ENCODE measurements at places on chromosomes 1 and 21. TPM values are rescaled to one million over a fixed set of nuclear protein-coding genes. Genes with fewer than 3 reads are reported as not detected.

DNA sequence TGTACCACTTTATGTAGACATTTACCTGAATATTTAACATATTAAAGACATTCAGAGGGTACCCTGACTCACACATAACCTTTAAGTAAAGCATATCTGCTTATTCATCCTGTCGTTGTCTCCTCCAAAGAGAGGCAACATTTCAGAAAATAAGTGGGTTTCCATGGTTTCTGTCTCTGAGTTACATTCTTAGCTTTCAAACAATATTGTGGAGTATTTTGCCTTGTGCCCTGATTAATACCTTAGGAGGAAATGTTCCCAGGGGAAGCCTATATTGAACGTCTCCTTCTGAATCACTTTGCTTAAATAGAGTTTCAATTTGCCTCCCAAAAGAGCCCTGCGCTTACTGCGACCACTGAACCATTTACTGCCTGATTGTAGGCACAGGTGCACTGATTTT is 26.1 kb downstream of the PALMD start:
- no peak for DNase-seq

- no peak for DNase-seq
These were observed 113.9 kb downstream of the CAPN8 start for GRCh38 chr1:223551610-223552009.

GRCh38 chr1:210328746-210329503 is at the start of gene HHAT:
TSS of gene HHAT (plus strand) at chr1:210328902. CDS start at chr1:210348976, 20,074 bp downstream.
- no peak for DNase-seq

GRCh38 chr1:30693822-30694221 is 29.6 kb downstream of the MATN1 start:
- DNase-seq, result no peak

DNA sequence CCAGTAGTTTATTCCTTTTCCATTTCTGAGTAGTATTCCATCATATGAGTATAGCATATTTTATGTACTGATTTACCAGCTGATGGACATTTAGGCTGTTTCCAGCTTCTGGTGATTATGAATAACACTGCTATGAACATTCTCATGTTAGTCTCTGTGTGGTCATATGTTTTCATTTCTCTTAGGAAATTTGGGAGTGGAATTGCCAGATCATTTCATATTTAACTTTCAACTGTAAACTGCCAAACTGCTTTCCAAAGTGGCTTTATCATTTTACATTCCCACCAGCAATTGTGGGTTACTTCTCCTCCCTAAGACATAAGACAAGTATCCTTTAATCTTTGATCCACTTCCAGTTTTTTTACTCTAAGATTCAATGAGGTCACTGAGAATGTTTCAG is 85.7 kb upstream of the RALGPS2 start:
- DNase-seq, result no peak

GRCh38 chr1:77096496-77097255 is 122.6 kb downstream of the PIGK start:
- no peak for DNase-seq

GRCh38 chr1:44421446-44421884 is 16.4 kb downstream of the RNF220 start:
- DNase-seq, result no peak

GRCh38 chr1:110200666-110201065 is 9.4 kb upstream of the KCNC4 start:
- no peak for DNase-seq

DNA sequence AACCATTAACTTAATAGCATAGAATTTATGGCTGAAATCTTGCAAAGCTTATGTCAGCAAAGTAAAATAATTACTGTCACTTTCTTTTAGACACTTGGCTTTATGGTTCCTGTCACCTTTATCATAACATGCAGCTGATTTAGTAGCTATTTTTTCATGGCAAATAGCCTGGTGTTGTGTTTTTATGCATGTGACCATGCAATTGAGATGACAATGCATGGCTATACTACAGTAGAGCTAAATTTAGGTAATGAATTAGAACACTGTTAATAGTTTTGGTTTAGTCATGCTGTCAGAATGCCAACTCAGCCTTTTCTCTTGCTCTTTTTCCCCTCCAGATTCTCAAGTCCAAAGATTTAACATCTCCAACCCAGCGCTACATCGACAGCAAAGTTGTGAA is 88.6 kb downstream of the TGFB2 start:
- DNase-seq, result no peak

DNA sequence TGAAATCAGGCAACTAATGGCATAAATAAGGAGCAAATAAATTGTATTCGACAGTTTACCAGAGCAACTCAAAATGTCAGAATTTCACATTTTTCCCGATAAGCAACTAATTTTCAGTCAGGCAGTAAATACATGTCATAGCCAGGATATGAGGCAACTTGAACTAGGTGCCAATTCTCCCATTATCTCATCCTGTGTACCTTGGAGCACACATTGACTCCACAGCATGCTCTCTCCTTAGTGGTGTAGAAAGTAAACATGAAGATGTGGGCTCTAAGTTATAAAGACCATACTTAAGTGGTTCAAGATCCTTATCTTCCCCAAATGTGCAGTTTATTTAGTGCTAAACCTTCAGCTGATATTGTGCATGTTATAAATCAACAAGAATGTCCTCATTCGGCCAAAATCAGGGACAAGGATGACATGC is 197.8 kb downstream of the VAV3 start:
- no peak for DNase-seq

DNA sequence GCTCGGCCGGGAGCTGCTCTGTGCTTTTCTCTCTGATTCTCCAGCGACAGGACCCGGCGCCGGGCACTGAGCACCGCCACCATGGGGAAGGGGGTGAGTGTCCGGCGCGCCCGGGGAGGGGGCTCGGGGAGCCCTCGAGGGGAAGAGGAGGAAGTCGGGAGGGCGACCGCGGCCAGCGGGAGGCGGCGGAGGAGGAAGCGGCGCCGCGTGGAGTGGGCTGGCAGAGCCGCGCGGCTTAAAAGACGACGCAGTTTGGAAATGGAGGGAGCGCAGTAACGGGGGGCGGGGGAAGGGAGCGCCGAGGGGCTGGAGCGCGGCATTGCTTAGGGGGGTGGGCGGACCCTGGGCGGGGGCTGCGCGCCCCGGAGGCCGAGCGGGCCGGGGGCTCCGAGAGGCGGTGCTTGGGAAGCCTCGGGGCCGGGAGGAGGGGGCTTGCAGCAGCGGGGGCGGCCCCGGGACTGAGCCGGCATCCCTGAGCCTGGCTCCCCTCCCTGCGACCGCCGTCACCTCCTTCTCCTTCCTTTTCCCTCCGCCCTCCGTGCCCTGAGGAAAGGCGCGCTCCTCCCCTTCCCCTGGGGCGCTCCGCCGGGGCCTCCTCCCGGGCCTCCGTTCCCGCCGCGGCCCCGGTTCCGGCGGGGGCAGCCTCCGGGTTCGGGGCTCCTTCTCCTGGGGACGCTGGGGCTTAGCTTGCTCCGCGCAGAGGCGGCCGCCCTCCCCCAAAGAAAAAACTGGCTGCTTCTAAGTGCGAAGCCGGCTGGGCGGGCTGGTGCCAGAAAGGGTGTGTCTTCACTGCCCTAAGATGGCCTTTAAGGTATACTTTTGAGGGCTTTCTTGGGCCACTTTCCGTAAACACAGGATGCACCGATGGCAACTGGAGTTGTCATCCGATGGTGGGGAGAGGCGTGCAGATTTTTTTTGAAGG is 648 bp downstream of the ATP1A1 start:
- no peak for DNase-seq

GRCh38 chr1:233079574-233079973 is 129.2 kb downstream of the NTPCR start:
- DNase-seq, result no peak

- DNase-seq, result no peak
These were observed 175.4 kb downstream of the LRRC7 start for GRCh38 chr1:69743146-69743545.

DNA sequence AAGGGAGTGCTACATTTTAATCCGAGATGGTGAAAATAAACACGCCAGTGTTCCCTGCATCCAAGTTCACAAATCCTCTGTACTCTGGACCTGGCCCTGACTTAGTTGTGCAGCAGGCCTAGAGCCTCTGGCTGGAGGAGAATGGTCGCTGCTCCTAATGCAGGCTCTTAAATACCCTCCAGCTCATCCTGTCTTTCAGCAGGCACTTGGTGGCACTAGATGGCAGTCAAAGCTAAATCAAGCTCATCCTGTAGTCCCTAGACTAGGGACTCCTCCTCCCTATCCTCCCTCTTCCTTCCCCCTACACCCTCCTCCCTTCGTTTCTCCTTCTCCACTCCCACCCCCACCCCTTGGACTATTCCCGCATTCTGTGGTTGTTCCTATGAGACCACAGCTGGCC is 41.6 kb upstream of the MTR start:
- DNase-seq, result no peak

DNA sequence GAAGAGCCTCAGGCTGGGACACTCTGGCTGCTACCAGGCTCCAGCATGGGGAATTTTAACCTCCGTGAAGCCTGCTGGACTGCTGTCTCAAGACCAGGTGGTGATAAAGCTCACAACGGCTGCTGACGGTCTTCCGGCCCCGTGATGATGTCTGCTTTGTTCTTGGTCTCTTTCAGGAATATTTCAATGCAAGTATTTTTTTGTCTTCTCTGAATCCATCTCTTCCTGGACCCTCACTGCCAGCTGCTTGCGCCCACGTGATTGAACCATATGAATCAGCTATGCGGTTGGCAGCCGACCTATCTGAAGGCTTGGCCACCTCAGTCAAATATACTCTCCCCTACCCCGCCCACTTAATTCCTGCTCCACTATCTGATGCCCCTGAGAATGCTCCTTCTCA is 14.6 kb upstream of the SLC6A17 start:
- DNase-seq, result no peak

DNA sequence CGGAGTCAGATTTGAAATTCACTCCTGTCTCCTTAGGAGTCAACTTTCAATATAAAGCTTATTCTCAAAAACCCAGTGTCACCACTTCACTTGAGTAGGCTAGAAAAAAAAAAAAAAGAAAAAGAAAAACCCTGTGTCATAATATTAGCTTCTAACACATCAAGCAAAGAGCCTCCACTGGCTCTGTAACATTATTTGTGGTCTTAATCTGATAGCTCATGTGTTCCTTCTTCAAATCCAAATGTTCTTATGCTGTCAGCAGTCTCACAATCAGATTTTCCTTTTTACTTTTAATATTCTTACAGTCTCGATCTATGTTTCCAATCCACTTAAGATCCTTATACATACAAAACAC is 26.1 kb upstream of the PSMG1 start:
- DNase-seq, result no peak

GRCh38 chr21:45132841-45133573 is 58.6 kb downstream of the ADARB1 start:
- DNase-seq, result no peak

- DNase-seq, result no peak
These were observed 11.9 kb downstream of the KIF21B start for GRCh38 chr1:201011616-201012015.

- no peak for DNase-seq
These were observed 2.7 kb downstream of the KIAA0319L start for GRCh38 chr1:35554266-35555211.

GRCh38 chr1:228367798-228368791 is 38.5 kb downstream of the TRIM11 start:
- no peak for DNase-seq

GRCh38 chr1:64850846-64851245 is 106.0 kb downstream of the RAVER2 start:
- DNase-seq, result no peak

Gene LAX1
- 2.4 TPM for total RNA-seq

Gene CFAP57
- total RNA-seq, result 0.46 TPM

Gene CR1
- 23.0 TPM for total RNA-seq

Gene DCDC2B
- total RNA-seq, result not detected

Gene MANEAL
- total RNA-seq, result 1.3 TPM

Gene SPOCD1
- total RNA-seq, result 23.2 TPM

Data from omental fat pad (tissue), 4 donors.